Esophagus muscularis mucosa (tissue), 4 donors: ENCODE measurements at places on chromosomes 12 and 14. TPM values are rescaled to one million over a fixed set of nuclear protein-coding genes. Genes with fewer than 3 reads are reported as not detected.

Gene KRT3
- not detected for total RNA-seq

Gene SMCO2
- total RNA-seq, result not detected

Gene CLBA1
- 7.1 TPM for total RNA-seq

Gene NPAS3
- total RNA-seq, result 5.8 TPM

Gene FOXN4
- total RNA-seq, result not detected

Gene MGAT4C
- 2.5 TPM for total RNA-seq

Gene ASCL4
- total RNA-seq, result not detected

Gene CIDEB
- 6.7 TPM for total RNA-seq

DNA sequence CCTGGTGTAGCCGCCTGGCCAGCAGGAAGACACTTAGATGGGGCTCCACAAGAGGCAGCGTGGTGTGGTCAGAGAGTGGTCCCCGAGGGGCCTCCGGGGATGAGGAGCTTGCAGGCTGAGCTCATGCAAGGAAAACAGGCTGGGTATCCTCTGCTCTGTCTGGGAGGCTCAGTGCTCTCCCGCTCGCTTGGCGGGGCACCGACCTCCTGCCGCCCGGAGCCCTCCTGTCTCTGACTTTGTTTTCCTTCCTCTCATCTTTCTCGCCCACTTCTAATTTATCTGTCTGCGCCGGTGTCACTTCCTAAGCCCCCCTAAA is 31.3 kb upstream of the DLK1 start:
- DNase-seq, result no peak
- H3K4me3 ChIP-seq, result no peak overlapping the region
- H3K27me3 ChIP-seq, result no peaks in the 10 kb centered on the region
- H3K27ac ChIP-seq, result no peak overlapping the region
- H3K36me3 ChIP-seq, result no peaks in the 10 kb centered on the region

GRCh38 chr12:3315201-3315661 is 175.8 kb upstream of the PRMT8 start:
- H3K4me1 ChIP-seq, result peaks cover 30% of the 10 kb centered on the region
- peak overlapping the region; percentile 22 for H3K27ac ChIP-seq
- no peak for DNase-seq
- peaks cover 13% of the 10 kb centered on the region for H3K27me3 ChIP-seq

DNA sequence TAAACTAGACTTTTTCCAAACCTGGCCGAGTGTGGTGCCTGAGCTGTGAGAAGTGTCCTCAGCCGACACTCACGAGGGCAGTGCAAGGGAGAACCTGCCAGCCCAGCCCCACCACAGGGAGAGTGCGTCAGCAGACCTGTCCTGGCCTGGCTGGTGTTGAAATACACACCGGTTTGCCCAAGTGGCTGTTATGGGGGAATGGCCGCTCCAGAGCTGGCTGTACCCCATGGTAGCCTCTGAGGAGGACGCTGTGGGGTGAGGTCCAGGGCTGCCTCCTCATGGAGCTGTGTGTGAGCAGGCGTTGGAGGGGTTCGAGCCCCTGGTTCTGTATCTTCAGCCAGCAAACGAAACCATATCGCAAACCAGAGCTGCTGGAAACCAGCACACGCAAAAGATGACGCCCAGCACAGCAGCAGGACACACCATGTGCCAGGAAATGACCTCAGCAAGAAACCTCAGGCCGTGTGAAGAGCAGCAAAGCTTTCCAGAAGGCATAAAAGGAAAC is 9.4 kb downstream of the ANKRD9 start:
- H3K27me3 ChIP-seq, result no peaks in the 10 kb centered on the region
- no peak for DNase-seq
- H3K36me3 ChIP-seq, result peaks cover 52% of the 10 kb centered on the region
- peaks cover 24% of the 10 kb centered on the region for H3K4me1 ChIP-seq
- no peak overlapping the region for H3K4me3 ChIP-seq

- no peaks in the 10 kb centered on the region for H3K4me1 ChIP-seq
- H3K4me3 ChIP-seq, result no peak overlapping the region
- H3K36me3 ChIP-seq, result no peaks in the 10 kb centered on the region
- DNase-seq, result no peak
- H3K27ac ChIP-seq, result no peak overlapping the region
Measured at GRCh38 chr12:31644536-31644935, 15.0 kb upstream of the ETFBKMT start.

GRCh38 chr12:109605016-109605415 is 31.4 kb downstream of the MVK start:
- peaks cover 13% of the 10 kb centered on the region for H3K4me1 ChIP-seq
- no peak overlapping the region for H3K4me3 ChIP-seq
- H3K36me3 ChIP-seq, result no peaks in the 10 kb centered on the region
- DNase-seq, result no peak
- no peak overlapping the region for H3K27ac ChIP-seq
- no peaks in the 10 kb centered on the region for H3K27me3 ChIP-seq

- no peaks in the 10 kb centered on the region for H3K27me3 ChIP-seq
- DNase-seq, result no peak
- peaks cover 13% of the 10 kb centered on the region for H3K4me1 ChIP-seq
- peaks cover 4% of the 10 kb centered on the region for H3K36me3 ChIP-seq
- H3K4me3 ChIP-seq, result peak overlapping the region; percentile 91
- peak overlapping the region; percentile 92 for H3K27ac ChIP-seq
Measured at GRCh38 chr14:22929961-22930364, 787 bp upstream of the PRMT5 start.

GRCh38 chr12:64001439-64001838 is 156.9 kb downstream of the SRGAP1 start:
- no peak for DNase-seq
- no peak overlapping the region for H3K4me3 ChIP-seq
- H3K4me1 ChIP-seq, result peaks cover 5% of the 10 kb centered on the region
- no peaks in the 10 kb centered on the region for H3K27me3 ChIP-seq
- H3K36me3 ChIP-seq, result no peaks in the 10 kb centered on the region

GRCh38 chr14:77302926-77303325 is 17.8 kb downstream of the POMT2 start:
- no peaks in the 10 kb centered on the region for H3K27me3 ChIP-seq
- peaks cover 47% of the 10 kb centered on the region for H3K36me3 ChIP-seq
- peaks cover 23% of the 10 kb centered on the region for H3K4me1 ChIP-seq
- no peak overlapping the region for H3K4me3 ChIP-seq
- no peak for DNase-seq
- no peak overlapping the region for H3K27ac ChIP-seq

- H3K4me1 ChIP-seq, result peaks cover 24% of the 10 kb centered on the region
- no peak within 1 kb of the TSS for H3K27ac ChIP-seq
- no peaks in the 10 kb centered on the region for H3K27me3 ChIP-seq
- H3K36me3 ChIP-seq, result no peaks in the 10 kb centered on the region
Measured at GRCh38 chr14:90815822-90816662, at the start of gene TTC7B. TTC7B (minus strand) TSS chr14:90816430; CDS start chr14:90816295, 135 bp downstream.

- H3K27me3 ChIP-seq, result no peaks in the 10 kb centered on the region
- peak; percentile 94 for DNase-seq
- H3K27ac ChIP-seq, result peak overlapping the region; percentile 100
- H3K36me3 ChIP-seq, result no peaks in the 10 kb centered on the region
- peaks cover 63% of the 10 kb centered on the region for H3K4me1 ChIP-seq
Measured at GRCh38 chr14:20683125-20683890, 1.1 kb upstream of the RNASE4 start.

GRCh38 chr12:127038152-127038551 is 1228.8 kb upstream of the TMEM132C start:
- H3K4me3 ChIP-seq, result no peak overlapping the region
- no peak overlapping the region for H3K27ac ChIP-seq
- no peak for DNase-seq
- no peaks in the 10 kb centered on the region for H3K27me3 ChIP-seq
- no peaks in the 10 kb centered on the region for H3K4me1 ChIP-seq

- no peak for DNase-seq
- H3K27me3 ChIP-seq, result no peaks in the 10 kb centered on the region
- H3K27ac ChIP-seq, result no peak overlapping the region
- H3K4me1 ChIP-seq, result peaks cover 13% of the 10 kb centered on the region
Measured at GRCh38 chr12:27566159-27566558, 42.2 kb downstream of the PPFIBP1 start.
